ENCODE measurements at places on chromosomes 5 and 9.
A peak's percentile ranks its signal among the peaks of the same experiment; 100 is the strongest.

DNA sequence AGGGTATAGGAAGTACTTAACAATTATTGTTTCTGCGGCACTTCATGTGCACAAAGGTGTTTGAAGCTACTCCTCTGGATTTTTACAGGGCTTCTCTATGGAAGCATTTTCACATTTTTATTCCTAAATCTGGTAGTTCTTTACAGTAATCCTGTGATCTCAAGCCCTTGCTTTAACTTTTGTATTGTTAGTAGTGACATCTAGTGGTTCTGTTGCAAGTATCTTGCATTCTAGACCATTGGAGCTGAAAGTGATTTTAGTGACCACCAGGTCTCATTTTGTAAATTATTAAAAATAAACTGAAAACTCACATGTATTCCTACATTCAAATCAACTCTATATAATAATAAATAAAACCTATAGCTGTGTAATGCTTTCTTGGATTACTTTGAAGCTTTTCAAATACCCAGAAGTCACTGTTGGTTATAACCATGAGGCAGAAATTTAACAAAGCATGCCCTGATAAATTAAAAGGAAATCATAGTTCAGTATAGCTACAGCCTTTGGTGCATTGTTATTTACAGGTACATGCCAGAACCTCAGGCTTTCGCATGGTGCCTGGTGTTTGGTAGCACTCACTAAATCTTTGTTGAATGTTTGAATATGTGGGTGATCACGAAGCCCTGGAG is 18.9 kb downstream of the RPS23 start:
- peak; percentile 51 for DNase-seq

DNA sequence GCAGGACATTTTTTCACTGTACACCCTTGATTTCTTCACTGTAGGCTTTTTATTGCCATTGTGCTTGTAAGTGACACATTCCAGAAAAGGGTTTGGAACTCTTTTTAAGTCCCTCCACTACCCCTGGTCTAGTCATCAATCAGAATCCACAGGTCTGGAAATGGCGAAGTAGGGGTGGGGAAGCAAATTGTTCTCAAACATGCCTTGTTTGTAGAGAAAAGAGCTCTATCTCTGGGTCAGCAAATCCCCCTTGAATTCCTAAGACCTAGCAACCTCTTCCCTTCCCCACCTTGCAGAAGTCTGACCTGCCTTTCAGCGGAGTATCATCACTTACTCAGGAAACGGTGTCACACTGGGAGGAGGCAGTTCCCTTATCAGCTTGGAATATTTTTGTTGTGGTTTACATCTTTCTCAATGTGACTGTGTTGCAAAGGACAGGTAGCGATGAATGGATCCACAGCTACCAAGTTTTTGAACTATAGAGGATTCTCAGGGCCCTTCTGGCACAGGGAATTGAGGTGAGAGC is 3.2 kb downstream of the SH3RF2 start:
- no peak for DNase-seq

DNA sequence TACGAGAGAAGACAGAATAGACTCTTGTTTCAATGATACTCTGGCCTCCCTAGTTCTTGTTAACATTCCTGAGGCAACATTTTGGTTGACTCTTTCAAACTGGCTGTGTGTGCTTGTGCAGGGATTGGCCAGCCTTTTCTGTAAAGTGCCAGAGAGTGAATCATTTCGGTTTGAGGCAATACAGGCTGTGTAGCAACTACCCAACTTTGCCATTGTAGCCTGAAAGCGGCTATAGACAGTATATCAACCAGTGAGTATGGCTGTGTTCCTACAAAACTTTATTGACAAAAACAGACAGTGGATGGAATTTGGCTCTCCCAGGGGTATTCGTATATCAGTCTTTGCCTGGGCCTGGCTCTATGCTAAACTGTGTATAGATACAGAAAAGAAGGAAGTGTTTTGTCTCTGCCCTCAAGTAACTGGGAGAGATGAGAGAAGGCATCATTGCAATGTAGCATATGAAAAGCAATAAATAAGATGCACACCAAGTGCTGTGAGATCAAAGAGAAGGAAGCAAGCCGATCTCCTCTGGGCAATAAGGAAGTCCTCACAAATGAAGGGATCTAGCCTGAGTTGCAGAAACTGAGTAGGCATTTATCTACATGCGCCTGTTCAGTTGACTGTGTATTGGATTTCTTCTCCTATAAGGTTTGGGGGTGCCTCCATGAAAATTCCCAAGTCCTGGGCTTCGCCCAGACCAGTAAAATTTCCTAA is 568.0 kb upstream of the KLF4 start:
- DNase-seq: no peak

DNA sequence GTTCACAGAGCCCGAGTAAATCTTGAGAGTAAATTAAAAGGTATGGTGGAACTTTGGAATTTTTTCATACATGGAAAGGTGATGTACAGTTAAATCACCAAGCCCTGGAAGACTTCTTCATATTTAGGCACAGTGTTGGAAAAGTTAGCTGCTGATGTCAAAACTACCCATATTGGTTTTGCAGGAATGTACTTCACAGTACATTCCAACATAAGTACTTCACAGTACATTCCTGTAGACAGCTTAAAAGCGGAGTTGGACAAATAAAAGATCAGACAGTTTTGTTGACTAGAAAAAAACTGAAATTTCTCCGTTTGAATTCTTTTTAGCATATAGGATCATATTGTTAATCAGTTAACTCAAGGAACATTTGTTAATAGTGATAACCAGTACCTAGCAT is 1.8 kb downstream of the RANBP17 start:
- DNase-seq: no peak

DNA sequence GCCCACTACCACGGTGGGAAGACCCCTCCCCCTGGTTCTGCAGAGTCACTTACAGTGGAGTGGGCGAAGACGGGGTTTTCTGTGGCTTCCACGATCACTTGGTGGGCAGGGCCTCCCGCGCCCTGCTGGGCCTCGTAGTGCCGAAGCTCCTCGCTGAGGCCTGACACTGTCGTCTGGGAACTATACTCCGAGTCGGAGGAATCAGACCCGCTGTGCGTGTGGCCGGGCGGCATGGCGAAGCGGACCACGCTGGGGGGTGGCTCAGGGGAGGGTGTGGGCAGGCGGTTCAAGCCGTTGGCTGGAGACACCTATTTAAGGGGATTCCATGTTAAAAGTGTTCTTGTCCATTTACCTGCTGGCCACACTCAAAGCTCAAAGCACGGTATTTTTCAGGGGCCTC is 67.8 kb downstream of the PTCH1 start:
- no peak for DNase-seq

GRCh38 chr5:80933036-80933435 is 27.1 kb upstream of the RASGRF2 start:
- no peak for DNase-seq

DNA sequence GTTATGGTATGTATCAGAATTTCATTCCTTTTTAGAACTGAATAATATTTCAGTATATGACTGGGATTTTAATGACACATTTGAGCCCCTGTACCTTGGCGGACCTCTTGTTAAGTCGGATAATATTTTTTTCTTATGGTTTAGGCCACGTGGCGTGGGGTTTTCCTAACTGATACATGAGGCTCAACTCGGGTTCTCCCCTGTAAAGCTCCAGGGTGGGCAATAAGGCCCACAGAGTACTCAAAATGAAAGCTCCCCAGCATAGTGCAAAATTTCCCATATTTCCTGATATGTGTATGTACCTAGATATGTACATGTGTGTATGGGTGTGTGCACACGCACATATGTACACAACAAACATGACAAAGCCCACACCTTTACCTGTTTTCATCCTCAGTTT is 24.5 kb downstream of the TICAM2 start:
- DNase-seq: no peak

DNA sequence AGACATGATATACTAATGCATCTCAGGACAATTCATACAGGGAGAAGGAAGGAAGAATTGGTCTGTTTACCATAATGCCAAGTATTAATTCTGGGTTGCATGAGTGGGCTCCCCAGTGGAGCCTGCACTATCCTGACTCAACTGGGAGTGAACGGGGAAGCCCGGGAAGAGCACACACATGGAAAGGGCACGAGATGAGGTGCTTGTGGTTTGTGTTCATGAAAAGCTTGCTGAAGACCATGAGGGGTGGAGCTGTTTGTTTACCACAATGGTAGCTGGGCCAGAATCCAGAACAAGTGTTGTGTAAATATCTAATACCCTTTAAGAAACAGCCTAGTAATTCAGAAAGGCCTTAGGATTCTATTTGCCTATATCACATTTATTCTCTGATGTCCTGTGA is 44.6 kb downstream of the POC5 start:
- no peak for DNase-seq

GRCh38 chr5:57335092-57335660 is 147.4 kb downstream of the ACTBL2 start:
- no peak for DNase-seq

GRCh38 chr9:133144142-133144903 is 19.4 kb downstream of the GBGT1 start:
- DNase-seq: peak; percentile 84

DNA sequence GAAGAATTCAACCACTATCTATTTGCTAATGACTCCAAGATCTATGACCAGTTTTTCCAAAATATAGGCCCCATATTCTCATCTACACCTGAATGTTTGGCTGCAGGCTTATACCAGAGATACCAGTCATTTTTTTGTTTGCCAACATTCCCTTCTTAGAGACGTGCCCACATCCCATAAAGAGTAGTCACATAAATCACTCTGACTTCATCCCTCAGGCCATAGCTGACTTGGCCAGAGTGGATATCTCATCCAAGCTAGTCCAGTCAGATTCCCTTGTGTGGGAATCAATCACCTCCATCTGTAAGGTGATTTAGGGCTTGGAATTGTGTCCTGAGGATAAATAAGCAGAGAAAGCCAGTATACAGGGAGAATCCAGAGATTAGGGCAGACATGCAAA is 124.3 kb upstream of the SLC24A2 start:
- DNase-seq: no peak

DNA sequence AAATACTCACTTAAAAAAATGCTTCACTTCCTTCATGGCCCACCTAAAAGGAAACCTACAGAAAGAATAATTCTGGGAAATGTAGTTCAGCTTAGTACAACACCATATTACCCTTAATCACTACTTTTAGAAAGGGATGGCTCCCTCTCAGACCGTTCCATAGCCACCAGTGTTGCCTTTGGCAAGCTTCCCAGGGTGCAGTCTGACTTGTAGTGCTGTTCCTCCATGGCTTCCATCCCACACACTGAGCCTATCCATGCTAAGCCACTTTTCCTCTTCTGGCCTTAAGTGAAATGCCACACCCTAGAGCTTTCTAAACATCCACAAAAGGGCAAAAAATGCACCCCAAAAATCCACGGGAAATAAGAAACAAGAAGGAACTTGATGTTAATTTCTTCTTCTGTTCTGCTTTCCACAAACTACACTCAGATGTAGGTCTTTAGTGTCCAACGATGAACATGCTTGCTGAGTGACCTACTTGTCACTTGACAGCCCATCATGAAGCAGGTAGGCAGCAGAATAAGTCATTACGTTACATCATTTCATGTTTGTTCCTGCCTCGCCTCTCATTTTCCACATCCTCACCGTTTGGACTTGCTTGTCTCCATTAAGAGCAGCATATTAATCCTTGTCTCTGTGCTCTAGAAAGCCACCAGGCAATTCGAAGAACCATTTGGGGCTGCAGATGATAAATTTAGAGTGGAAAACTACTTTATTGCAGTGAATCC is 391.1 kb upstream of the GRAMD2B start:
- no peak for DNase-seq

DNA sequence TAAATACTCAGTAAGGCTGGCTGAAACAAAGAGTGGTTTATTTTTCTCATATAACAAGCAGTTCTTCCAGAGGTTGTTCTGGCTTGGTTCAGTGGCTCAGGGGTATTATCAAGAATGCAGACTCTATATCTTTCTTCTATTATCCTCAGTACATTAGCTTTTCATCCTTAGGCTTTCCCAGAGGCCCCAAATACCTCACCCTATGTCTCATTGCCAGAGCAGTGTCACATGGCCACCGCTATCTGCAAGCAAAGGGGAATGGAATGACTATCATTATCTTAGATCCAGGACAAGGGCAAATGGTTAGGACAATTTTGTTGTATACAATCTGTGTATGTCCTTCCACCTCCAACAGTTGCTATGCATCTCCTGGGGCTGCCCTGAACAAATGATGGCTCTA is 69.0 kb upstream of the SNX2 start:
- no peak for DNase-seq

GRCh38 chr5:175885813-175886212 is 14.4 kb downstream of the CPLX2 start:
- no peak for DNase-seq

DNA sequence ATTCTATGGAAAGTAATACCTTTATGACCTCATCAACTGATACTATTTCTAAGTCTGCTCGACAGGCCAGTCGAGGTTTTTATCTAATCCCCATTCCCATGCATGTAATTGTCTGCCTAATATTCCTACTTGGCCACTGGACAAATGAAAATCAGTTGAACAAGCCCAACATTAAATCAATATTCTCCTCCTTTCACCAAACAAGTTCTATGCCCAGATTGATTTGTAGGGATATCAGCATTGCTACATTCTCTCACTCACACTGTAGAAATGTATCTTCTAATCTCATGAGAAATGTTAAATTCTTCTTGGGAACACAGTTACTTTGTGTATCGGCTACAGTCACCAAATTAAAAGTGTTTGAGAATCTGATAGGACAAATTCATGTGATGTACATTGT is 208.8 kb upstream of the CTNND2 start:
- no peak for DNase-seq

GRCh38 chr9:31759703-31760102 is 624.7 kb upstream of the ACO1 start:
- DNase-seq: no peak
